ENCODE measurements at places on chromosomes 4 and X.

GRCh38 chrX:40248822-40249221 is 151.1 kb upstream of the BCOR start:
- DNase-seq = no peak

GRCh38 chr4:158234671-158235070 is 24.4 kb downstream of the TMEM144 start:
- DNase-seq = no peak

GRCh38 chr4:24298911-24299310 is 285.4 kb downstream of the DHX15 start:
- no peak for DNase-seq

GRCh38 chr4:72397314-72397713 is 171.7 kb downstream of the ADAMTS3 start:
- no peak for DNase-seq

- DNase-seq = no peak
Measured at GRCh38 chr4:145281951-145282350, 101.6 kb upstream of the OTUD4 start.

DNA sequence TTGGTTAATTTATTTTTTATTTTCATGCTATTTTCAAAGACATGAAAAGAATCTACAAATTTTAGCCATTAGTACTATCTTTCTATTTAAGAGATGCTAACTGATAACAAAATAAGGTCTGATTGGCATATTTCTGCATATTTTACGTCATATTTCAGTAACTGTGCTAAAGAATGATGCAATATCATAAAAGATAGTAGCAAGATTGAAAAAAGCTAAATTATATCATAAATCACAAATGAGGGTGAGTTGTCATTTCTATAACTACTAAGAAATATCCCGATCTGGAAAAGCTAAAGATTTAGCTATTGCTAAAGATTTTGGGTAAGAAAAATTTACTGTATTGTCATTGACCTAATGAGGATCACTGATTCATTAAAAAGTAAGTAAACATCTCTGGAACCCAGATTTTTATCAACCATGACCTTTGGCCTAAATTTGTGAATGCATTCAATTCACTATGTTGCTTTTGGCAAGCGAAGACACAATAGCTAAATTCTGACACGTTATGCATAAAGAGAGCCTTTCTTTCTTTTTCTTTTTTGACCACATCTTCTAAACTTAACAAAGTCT is 103.6 kb downstream of the HPGD start:
- no peak for DNase-seq

GRCh38 chr4:108172753-108173598 is 4.2 kb upstream of the LEF1 start:
- no peak for DNase-seq

DNA sequence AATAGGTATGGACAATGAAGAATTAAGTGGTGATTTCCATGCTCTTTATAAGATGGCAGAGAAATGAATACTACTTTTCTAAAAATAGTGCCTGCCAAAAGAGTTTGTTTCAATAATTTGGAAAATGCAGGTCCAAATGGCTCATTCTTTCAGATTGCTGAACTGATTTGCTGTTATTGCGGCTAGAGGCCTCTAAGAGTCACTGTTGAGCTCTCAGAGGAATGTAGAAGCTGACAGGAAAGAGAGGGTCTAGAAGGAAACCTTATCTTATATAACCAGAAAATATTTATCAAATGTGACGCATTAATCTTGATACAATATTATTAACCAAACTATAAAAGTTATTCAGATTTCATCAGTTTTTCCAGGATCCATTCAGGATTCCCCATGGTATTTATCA is 65.7 kb upstream of the PAGE1 start:
- no peak for DNase-seq

- peak; percentile 4 for DNase-seq
Measured at GRCh38 chrX:118261151-118261550, 84.8 kb upstream of the WDR44 start.

GRCh38 chr4:15658136-15658770 is 3.1 kb upstream of the FBXL5 start:
- DNase-seq = no peak

DNA sequence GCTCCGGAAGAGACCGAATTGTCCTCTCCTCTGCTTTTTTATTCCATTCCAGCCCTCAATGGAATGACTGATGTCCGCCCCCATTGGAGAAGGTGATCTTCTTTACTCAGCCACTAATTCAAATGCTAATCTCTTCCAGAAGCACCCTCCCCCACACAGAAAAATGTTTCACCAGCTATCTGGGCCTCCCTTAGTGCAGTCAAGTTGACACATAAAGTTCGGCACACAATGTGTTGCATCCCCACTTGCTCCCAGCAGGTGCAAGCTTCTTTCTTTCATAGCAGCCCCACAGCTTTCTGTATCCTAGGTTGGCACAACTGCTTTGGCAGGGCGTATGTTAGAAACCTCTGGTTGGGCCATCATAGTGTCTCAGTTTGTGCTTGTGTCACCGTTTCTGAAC is 73.3 kb upstream of the TLR3 start:
- no peak for DNase-seq

DNA sequence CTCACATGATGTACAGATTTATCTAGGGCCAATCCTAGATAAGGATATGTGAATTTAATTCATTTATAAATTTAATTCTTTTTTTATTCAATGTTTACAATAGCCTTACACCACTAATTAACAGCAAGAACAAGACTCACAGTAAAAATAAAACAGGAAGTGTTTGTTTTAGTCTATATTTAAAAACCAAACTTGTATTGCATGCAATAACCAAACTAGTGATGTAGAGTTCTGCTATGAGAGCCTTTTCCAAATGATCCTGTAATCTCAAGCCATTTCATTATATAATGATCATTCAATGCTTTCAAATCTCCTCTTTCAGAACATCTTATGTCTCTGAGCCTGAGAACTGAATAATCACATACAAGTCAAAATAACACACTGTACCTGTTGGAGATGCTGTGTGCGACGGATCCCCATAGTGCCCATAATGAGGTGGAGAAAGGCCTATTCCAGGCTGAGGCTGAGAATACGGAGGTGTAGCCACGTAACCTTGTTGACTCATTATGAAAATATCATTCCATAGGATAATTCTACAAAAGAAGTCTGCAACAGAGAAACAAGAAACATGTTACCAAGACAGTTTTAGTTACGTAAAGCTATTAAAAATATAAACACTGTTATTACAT is 2.6 kb downstream of the SEC24D start:
- no peak for DNase-seq

- DNase-seq = peak; percentile 20
Measured at GRCh38 chrX:85897362-85898126, 149.8 kb downstream of the CHM start.

GRCh38 chr4:6991771-6992557 is 51.2 kb upstream of the TADA2B start:
- no peak for DNase-seq

- DNase-seq = no peak
Measured at GRCh38 chr4:67910585-67910905, 26.7 kb upstream of the TMPRSS11D start.

- DNase-seq = no peak
Measured at GRCh38 chr4:90415116-90415515, 287.9 kb downstream of the CCSER1 start.

DNA sequence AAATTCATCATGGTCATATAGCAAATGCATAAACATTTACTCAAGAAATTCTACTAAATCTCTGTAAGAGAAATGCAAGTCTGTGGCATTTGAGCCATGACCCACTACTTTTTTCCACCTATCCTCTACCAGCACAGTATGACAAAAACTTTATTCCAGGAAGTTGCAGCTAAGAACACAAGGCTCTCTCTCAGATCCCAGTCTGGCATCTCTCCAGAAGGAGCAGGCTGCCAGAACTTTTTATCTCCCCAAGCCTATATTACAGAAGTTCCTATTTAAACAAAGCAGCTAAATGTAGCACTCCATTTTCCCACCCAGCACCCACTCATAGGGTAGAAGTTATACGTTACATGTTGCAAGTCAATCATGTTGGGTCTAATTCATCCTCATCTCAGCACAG is 49.3 kb upstream of the EPGN start:
- no peak for DNase-seq

DNA sequence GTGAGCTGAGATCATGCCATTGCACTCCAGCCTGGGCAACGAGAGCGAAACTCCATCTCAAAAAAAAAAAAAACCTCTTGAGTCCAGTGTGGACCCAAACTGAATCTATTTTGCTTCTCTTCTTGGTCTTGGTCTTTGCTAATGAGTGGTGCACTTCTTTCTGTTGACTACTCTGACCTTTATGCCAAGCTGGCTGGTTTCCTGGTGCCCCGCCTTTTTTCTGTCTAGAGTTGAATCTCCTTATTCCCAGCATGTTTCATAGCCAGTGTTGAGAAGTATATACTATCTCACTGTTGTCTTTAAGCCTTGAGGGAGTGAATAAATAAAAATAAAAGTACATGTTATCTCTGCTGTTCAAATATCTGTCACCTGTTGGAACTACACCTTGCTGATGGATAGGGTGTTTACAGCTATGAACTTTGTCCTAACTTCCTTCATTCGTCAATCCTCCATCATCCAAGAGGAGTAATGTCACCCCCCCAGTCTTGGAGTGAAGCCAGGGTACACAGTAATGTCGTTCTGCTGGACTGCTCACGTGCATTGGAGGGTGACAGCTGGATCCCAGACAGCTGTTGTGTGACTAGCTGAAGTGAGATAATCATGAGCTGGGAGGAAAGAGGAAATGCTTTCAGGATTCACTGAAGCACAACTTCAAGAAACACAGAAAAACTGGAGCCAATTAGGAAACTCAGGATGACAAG is 99.3 kb upstream of the PRKG2 start:
- DNase-seq = peak; percentile 55

- no peak for DNase-seq
Measured at GRCh38 chr4:144687466-144687865, 41.5 kb downstream of the HHIP start.

- no peak for DNase-seq
Measured at GRCh38 chrX:67317725-67318124, 226.1 kb upstream of the AR start.

DNA sequence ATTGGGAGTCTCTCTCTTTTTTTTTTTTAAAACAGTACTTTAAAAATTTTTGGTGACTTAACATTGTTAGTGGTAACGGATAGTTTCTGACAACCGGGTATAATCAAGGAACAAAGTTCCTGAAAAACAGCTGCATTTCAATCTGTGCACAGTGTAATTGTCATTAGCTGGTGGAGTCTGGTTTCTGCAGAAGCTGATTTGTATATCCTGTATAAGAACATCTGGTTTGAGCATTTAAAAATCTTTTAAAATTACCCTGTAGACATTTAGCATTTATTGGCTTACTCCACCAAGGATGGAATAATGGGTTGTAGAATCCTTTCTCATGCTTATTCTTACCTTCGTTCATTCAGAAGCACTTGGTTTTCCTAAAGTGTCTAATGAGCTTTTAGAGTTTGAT is 11.2 kb downstream of the JADE1 start:
- no peak for DNase-seq

DNA sequence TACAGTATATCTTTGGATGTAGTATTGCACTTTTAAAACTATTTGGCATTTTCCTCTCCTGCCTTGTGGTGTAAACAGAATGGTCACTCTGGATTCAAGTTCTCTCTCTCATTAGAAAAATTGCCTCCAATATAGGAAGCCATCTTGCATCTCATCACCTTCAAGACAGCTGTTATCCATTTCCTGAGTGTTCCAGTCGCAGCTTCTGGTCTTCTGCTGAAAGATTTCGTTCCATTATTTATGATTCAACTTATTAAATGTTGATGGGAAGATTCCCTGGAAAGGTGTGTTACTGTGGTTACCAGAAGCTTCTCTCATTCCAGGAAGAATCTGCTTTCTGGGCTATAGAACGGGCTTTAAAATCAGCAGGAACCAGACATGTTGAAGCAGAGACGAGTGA is 568.3 kb upstream of the SLIT2 start:
- no peak for DNase-seq

GRCh38 chr4:146029147-146029546 is 90.5 kb upstream of the ZNF827 start:
- DNase-seq = no peak

GRCh38 chr4:109803924-109804571 is 2.2 kb upstream of the CFI start:
- peak; percentile 35 for DNase-seq

DNA sequence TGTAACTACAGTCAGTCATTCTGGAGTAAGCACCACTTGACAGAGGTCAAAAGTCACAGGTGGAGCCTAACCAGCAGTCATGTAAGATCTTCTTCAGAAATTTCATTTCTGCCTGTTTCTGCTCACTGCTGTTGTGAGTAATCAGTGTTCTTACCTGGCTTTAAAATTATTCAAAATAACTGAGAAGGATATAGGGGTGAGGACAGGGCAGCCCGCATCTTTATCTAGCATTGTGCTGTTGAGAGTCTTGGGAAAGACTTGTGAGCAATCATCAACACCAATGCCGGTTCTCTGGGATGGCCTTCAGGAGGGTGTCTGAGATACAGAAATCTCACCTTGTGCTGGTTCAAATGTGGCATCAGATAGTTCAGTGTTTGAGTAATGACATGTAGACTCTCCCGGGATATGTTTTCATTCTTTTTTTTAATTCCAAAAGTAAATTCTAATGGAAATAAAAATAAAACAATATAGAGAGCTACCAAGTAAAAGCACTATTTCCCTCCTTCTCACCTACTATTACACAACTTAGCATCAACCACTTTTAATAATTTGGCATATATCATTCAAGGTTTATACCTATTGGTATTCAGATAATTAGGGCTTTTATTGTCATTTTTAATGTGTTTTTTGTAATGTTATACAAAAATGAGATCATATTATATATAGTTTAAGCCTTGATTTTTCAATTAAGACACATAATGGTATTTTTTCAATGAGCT is 37.1 kb downstream of the AREG start:
- no peak for DNase-seq

DNA sequence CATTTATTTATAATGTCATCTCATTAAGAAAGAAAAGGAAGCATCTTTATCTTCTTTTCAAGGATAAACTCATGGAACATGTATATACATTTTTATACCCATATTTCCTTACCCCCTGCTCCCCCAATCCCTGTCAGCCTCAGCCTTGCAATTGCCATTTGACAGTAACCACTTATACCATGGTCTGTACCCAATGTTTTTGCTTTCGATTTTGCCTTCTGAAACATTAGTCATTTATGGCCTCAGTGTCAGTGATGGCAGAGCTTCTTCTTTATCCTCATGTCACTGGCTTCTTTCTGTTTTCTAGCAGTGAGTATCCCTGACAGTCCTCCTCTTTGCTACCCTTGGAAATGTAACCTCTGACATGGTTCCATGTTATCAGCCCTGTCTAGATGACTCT is 228.4 kb downstream of the SPRY1 start:
- DNase-seq = no peak

DNA sequence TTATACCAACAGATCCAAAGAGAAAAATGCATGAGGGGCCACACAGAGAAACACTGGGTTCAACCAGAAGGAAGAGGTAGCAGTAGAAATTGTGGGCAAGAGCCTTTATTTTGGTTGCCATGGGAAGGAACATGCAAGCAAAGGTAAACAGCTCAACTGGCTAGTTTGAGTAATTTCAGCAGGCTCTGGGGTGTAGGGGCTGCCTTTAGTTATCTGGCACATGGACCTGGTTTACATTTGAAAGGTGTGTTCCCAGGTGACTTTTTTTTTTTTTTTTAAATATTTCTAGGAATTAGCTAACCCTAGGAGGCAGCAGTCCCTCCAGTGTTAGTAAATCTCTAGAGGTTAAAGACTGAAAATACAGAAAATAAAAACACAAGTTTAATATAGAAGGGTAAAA is 481.9 kb downstream of the ACTRT1 start:
- DNase-seq = no peak
